Mammary epithelial cell (primary cell): ENCODE measurements at places on chromosomes 16 and 17. TPM values are rescaled to one million over a fixed set of nuclear protein-coding genes. Genes with fewer than 3 reads are reported as not detected.

GRCh38 chr17:41657936-41658335 is 30.7 kb upstream of the EIF1 start:
- peak; percentile 27 for DNase-seq

- DNase-seq, result no peak
Observed at GRCh38 chr16:400061-400591, 1.6 kb upstream of the DECR2 start.

GRCh38 chr17:31499771-31500554 is 108.5 kb downstream of the RAB11FIP4 start:
- DNase-seq, result peak; percentile 87

DNA sequence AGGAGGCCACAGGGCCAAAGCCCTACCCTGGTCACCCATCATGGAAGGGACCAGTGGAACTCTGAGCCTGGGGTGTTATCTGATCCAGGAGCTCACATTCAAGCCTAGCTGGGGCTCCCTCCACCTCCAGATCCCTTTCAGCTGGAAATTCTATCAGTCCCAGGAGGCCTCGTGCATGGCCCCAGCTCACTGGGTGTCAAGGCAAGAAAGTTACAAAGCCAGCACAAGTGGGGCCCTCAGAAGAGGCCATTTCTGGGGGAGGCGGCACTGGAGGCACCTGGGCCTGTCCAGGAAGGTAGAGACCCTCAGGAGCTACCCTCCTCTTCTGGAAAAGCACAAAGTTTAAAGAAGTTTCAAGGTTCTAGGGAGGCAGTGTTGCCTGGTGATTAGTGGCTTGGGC is 4.8 kb downstream of the CA7 start:
- no peak for DNase-seq

DNA sequence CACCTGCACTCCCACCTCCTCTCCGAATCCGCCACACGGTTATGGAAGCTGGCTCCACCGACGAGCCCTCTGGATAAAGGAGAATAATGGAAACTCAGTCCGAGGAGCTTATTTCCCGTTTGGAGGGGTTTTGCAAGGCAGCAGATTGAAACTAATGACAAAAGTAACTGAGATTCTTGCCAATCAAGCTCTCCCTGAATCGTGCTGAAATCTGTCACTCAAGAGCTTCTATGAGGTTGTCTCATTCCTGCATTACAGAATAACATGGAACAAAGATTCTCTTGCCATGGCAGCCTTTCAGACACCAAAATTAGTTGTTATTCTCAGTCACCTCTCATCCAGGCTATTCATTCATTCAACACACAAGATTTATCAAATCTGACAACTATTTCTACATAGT is 405.9 kb downstream of the SOX9 start:
- DNase-seq, result no peak

- no peak for DNase-seq
Observed at GRCh38 chr17:46106966-46107644, 86.1 kb downstream of the KANSL1 start.

DNA sequence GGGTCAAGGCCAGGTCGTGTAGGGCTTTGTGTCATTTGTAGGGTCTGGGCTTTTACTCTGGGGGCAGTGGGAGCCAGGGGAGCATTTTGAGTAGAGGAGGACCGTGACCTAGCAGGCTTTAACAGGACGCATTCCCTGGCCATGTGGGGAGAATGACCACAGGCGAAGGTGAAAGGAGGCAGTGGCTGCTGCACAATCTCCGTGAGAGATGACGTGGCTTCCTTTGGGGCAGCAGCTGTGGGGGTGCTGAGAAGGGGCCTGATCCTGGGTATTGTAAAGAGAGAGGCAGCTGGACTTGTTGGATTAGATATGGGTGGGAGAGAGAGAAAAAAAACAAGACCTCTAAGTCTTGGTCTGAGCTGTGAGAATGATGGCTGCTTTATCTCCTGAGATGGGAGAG is 46.0 kb downstream of the KATNIP start:
- no peak for DNase-seq

DNA sequence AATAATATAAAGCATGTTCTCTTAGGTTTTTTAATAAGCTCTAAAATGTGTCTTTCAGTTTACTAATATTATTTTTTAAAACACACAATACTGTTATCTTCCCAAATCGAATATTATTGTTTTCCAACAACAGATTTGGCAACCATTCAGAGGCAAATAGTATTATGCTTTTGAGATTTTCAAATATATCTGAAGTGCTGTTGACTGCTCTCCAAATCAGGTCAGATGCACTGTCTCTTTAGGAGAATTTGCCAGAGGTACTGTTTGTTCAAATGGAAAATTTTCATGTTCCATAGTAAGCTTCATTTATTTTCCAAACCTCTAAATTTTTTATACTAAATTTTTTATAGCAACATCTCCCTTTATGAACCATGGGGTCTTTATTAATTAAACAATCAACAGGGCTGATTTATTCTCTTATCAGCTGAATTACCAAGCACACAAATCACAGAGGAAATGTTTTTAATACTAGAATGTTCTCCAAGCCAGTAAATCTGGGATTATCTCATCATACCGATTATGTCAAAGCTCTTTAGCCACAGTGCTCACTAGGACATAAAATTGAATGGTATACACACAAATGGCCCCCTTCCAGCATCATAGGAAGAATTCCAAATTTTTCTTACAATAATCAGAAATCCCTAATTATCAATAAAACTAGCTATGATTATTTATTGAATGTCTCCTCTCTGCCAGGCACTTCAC is 108.8 kb upstream of the HLF start:
- no peak for DNase-seq

DNA sequence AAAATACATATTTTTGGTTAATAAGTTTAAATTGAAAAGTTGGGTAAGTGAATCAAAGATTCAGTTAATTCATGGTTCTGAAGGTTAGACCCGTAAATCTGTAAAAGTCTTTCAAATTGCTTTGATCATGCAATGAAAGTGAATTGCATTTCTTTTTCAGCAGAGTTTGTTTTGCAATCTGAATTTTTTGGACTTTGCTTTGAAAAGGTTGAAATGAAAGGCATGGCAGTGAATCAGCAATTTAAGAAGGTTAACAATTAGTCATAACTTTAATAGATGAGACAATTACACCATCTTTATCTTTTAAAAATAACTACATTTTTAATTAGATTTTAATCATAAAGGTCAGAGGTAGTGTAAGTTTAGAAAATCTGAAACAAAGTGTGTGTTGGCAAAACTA is 310.9 kb upstream of the KCNJ16 start:
- DNase-seq, result peak; percentile 11

DNA sequence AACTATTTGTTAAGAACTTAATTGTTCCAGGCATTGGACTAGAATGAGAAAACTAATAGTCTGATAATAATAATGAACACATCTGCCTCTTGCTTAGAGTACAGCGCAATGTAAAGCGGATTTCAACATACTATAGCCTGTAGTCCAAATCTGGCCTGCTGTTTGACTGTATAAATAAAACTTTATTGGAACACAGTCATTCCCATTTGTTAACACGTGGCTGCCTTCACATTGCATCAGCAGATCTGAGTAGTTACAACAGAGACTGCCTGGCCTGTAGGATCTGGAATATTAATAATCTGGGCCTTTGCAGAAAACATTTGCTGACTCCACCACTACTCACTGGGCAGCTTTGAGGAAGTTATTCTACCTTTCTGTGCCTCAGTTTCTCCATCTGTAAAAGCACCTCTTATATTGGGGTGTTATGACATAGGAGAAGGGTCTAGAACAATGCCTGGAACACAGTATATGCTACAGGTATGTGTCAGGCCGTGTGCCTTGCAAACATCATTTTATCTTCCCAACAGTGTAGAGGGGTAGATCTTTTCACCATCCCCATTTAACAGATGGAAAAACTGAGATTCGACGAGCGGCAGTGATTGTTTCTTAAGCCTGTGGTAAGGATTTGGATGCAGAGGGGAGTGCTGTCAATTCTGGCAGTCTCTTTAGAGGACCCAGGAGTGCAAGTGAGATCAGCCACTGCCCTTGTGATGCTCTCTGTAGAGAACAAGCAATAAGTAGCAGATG is 22.2 kb downstream of the PDILT start:
- DNase-seq, result no peak

- DNase-seq, result no peak
Observed at GRCh38 chr16:13391337-13391736, 489.9 kb downstream of the SHISA9 start.

GRCh38 chr17:38747463-38748148 is 530 bp downstream of the PCGF2 start:
- DNase-seq, result peak; percentile 11

DNA sequence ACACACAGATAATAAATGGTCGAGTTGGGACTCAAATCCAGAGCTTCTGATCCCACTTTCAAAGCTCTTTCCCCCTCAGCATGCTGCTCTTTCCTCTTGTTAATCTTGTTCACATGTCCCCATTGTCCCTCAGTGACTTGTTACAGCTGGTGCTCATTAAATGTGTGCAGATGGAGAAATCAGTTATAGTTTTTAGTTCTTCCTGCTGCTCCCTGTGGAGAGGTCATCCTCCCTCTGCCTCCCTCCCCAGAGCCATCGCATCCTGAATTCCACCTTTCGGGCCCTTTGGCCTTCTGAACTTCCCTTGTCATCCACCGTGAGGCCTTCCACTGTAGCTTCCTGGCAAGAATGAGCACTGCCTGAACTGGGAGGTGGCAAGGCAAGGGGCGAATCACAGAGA is 179.6 kb downstream of the WSCD1 start:
- DNase-seq, result no peak

- no peak for DNase-seq
Observed at GRCh38 chr17:57521606-57522005, 223.5 kb downstream of the CCDC182 start.

DNA sequence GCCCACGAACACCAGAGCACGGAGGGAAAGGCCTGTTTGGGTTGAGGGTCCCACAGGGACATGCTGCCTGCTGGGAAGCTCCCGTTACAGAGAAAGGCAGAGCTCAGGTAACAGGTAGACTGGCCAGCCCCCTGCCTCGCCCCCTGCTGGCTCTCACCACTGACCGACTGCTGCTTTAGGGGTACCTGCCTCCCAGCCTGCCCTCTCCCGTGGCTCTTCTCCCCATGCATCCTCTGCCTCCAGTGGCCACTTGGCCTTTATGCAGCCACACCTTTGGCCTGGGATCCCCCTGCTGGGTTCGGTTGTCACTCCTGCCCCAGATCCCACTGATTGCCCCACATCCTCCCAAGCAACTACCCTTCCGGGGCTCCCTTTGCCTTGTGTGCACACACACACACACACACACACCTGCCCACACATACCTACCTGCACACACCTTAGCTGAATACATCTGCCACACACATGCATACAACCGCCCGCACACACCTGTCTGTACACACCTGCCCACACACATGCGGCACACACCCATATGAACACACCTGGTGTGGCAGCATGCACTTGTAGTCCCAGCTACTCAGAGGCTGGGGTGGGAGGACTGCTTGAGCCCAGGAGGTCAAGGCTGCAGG is 7.1 kb downstream of the MCRIP1 start:
- DNase-seq, result no peak

DNA sequence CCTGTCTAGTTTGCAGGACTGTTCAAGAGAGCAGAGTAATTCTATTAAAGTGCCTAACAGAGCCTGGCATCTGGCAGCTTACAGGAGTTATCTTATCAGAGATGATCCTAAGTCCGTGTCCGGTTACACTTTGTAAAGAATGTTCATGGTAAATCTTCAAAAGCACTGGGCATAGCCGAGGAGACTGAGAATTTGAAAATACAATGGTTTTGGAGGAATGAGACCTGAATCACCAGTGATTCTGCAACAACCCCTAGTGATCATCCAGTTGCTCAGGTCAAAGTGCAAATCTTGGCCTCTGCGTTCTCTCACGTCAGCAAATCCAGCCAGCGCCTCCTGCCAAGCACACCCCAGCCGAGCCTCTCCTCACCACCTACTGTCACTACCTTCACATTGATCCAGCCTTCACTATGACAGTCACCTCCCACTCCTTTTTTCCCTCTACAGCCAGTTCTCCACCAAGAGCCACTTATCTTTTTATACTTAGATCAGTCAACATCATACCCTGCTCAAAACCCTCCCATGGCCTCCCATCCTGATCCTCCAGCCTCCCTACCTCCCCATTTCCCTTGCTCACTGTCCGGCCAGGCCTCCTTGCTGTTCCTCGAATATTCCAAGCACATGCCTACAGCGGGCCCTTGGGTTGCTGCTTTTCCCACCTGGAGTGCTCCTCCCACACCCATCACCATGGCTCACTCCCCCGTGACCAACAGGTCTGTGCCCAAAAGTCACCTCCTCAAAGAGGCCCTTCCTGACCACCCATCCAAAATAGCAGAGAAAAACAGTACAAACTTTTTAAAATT is 57.4 kb upstream of the ERN1 start:
- DNase-seq, result no peak

DNA sequence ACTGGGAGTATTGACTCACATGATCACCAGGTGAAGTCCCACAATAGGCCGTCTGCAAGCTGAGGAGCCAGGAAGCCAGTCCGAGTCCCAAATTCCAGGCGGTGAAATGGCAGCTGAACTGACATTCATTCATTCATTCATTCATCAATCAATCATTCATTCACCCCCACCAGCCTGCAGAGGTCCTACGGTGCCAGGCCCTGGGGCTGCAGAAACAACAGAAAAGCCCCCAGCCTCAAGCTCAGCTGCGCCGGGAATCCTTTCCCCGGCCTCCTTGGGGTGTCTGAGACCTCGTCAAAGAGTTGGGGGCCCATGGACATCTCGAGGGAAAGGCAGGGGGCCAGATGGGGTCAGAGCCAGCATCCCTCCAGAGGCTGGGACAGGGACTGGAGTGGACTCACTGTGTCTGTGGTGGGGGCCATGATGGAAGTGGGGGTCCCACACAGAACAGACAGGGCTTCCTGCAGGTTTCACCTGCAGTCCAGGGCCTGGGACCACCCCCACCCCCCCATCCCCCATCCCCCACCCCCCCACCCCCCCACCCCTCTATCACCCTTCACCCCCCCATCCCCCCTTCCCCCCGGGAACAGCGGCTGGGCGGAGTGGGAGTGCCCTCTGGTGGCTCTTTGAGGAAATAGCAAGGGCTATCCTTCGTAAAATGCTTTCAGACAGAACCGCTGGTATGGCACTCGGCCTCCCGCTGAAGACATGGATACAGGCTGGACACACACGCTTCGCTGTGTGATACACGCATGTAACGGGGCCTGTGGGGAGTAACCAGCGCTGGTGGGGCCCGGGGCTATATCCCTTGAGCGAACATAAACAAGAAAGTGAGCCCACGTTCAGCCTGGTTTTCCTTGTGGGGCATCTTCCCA is 8.5 kb upstream of the ZC3H18 start:
- peak; percentile 17 for DNase-seq

Gene ARL5C
- not detected in 2 replicates for total RNA-seq

Gene SOST
- total RNA-seq, result not detected in 2 replicates

Gene PPP1R27
- total RNA-seq, result 1.5 TPM

Gene ETV4
- 34.9 and 46.0 TPM in 2 replicates for total RNA-seq

Gene PRR11
- 8.5 TPM for total RNA-seq

Gene HBA2
- not detected in 2 replicates for total RNA-seq

Gene CACNG3
- not detected for total RNA-seq

Gene TMEM95
- total RNA-seq, result not detected

Gene RMI2
- total RNA-seq, result 2.2 TPM

Gene GDPD3
- total RNA-seq, result 0.80 and 1.6 TPM in 2 replicates

Gene ZPBP2
- total RNA-seq, result not detected
